ENCODE measurements at places on chromosomes 1 and 21. TPM values are rescaled to one million over a fixed set of nuclear protein-coding genes. Genes with fewer than 3 reads are reported as not detected.

KLHDC8A gene
- total RNA-seq: not detected

REG4 gene
- not detected for total RNA-seq

S100A6 gene
- total RNA-seq: 423 TPM

EGLN1 gene
- total RNA-seq: 27.8 TPM

BMP8A gene
- 1.7 TPM for total RNA-seq

AZIN2 gene
- 10.7 TPM for total RNA-seq

INSRR gene
- total RNA-seq: 0.05 TPM

IPP gene
- total RNA-seq: 13.7 TPM

- no peak for DNase-seq
These were observed 69.5 kb upstream of the ERRFI1 start for GRCh38 chr1:8095584-8095983.

GRCh38 chr21:29257701-29258100 is 41.0 kb upstream of the BACH1 start:
- no peak for DNase-seq

- peak; percentile 90 for DNase-seq
These were observed at the start of gene MXRA8 for GRCh38 chr1:1358433-1359271. MXRA8 (minus strand) TSS chr1:1358555; CDS start chr1:1358504, 51 bp downstream.

- DNase-seq: no peak
These were observed 78.2 kb upstream of the SDC3 start for GRCh38 chr1:30986755-30987154.

GRCh38 chr1:87950369-87950768 is 621.7 kb downstream of the LMO4 start:
- DNase-seq: peak; percentile 16

- DNase-seq: no peak
These were observed 6.6 kb downstream of the C1orf226 start for GRCh38 chr1:162388083-162388594.

GRCh38 chr21:29419422-29419821 is 120.7 kb downstream of the BACH1 start:
- DNase-seq: no peak

DNA sequence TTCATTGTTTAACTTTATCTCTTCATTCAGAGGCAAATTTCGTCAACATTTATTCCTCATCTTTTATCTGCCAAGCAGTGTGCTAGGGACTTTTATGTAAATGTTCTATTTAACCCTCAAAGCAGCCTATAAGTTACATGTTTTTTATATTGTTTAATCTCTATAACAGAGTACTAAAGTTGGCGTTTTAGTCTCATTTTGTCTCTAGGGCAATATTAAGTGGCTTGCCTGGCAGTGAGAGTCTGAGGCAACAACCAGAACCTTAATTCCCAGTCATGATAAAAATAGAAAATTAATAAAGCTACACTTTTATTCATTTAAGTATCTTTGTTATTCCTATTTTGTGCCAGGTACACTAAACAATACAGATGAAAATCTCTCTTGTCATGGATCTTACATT is 994.3 kb upstream of the ADGRL2 start:
- no peak for DNase-seq

- DNase-seq: no peak
These were observed 357.1 kb upstream of the POU3F1 start for GRCh38 chr1:38403667-38404066.

- DNase-seq: no peak
These were observed 45.5 kb downstream of the RABGAP1L start for GRCh38 chr1:174204697-174205308.

DNA sequence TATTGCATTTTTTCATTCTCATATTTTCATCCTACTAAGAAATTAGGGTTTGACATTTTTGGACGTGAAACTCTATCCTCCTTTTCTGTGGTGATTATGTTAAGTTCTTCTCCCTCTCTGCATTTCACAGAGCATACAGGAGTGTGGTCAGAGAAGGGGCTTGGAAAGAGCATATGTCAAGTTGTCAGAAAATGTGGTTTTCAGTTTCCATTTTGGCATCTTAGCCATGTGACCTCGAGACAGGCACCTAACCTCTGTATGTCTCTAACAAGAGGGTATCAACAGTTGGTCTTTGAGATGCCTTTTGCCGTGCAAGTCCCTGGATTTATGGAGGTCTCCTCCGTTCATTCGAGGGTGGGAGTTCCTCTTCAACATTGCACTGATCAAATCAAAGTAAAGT is 140.7 kb downstream of the CYYR1 start:
- DNase-seq: no peak

DNA sequence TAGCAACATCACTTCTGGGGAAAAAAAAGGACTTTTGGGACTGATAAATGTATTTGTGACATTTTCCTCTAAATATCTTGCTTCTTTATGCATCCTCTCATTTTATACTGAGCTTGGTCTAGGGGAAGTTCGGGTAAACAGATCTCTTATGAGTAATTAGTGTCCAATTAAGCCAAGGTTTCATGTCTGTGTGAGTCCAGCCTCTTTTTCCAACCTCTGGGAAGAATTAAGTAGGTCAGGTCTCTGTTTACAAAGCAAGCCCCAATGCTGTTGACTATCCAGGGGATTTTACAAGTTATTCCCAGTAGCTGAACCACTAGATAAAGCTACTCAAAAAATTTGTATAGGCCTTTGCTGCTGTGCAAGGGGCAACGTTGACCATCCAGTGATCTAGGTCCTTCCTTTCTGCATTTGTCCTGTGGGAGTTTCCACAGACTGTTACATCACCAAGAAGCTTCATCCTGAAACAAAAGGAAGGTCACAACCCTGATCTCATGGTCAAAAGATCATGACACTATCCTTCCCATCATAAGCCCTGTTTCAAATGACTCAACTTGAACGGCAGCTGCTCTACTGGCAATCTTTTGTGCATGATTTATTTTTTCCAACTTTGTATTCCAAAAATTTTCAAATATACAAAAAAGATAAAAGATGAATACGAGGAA is 74.3 kb downstream of the ETS2 start:
- no peak for DNase-seq

DNA sequence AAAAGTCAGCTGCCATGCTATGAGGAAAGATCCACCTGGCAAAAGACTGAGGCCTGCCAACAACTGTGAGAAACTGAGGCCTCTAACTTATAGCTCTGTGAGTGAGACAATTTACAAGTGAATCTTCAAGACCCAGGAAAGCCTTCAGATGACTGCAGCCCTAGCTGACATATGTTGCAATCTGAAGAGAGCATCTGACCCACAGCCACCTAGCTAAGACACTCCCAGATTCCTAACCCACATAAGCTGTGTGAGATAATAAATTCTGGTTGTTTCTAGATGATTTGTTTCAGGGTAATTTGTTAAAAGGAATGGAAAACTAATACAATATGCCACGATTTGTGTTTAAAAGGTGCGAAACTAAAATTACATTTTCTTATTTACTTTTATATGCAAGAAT is 55.1 kb downstream of the HFM1 start:
- no peak for DNase-seq

DNA sequence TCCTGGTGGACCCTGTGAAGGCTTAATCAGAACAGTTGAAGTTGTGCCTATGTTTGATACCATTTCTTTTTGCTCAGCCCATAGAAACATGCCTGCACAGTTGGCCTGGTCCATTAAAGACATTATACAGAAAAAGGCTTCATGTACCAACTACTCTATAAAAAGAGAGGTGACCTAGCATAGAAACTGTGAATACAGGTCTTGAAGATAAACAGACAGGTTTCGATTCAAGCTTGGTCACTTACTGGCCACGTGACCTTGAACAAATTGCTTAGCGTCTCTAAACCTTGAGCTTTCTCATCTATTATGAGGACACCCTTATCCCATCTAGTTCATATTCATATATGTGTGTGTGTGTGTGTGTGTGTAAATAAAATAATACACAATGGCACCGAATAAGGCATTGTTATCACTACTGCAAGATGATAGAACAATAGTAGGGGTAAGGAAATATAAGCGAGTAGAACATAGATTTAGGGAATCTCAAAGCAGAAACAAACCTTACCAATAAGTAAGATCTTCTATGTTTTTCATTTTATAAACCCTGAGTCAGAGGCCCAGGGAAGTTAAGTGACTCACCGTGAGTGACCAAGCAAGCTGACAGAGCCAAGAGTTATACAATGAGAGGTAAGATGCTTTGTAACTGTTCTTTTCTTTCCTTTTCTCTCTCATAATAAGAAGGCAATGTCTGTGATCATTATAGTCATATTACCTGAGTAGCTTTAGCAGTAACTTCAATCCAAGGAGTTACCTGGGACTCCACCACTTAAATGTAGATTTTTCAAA is 476.8 kb upstream of the DEPDC1 start:
- DNase-seq: no peak
